ENCODE measurements at places on chromosomes 5 and 9. TPM values are rescaled to one million over a fixed set of nuclear protein-coding genes. Genes with fewer than 3 reads are reported as not detected.
A peak's percentile ranks its signal among the peaks of the same experiment; 100 is the strongest.

SCGB3A2 gene
- total RNA-seq = not detected

DNA sequence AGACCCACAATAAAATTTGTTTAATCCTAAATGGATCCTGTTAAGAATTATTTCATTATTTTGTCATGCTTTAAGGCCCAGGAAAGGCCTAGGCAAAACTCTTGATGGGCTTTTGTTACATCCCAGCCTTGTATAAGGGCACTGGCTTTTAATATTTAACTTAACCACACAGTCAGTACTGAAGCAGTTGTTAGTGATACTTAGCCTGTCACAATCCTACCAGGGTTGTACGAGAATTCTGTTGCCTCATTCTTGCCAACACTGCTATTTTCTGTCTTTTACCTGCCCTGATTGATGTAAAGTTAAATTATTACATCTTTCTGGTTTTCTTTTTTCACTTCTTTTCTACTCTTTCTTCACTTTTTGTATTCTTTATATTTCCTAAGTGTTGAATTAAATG lies 10.9 kb downstream of the ZNF169 start:
- H3K27me3 ChIP-seq = no peaks in the 10 kb centered on the region
- H3K4me1 ChIP-seq = peaks cover 47% of the 10 kb centered on the region
- H3K4me3 ChIP-seq = peak overlapping the region; percentile 60

DNA sequence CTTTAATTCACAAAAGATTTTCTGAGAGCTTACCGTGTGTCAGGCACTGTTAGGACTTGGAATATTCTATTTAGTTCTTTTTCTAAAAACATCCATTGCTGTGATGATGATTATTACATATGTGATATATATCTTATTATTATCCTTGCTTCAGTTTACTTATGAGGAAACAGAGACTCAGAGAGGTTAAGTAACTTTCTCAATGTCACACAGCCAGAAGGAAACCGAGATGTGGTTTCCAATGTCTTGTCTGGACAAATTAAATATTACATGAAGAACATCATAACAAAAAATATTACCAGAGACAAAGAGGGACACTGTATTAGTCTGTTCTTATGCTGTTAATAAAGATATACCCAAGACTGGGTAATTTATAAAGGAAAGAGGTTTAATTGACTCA lies 125.5 kb upstream of the DAP start:
- DNase-seq = no peak
- no peaks in the 10 kb centered on the region for H3K4me1 ChIP-seq
- H3K27me3 ChIP-seq = no peaks in the 10 kb centered on the region
- H3K4me3 ChIP-seq = no peak overlapping the region

DNA sequence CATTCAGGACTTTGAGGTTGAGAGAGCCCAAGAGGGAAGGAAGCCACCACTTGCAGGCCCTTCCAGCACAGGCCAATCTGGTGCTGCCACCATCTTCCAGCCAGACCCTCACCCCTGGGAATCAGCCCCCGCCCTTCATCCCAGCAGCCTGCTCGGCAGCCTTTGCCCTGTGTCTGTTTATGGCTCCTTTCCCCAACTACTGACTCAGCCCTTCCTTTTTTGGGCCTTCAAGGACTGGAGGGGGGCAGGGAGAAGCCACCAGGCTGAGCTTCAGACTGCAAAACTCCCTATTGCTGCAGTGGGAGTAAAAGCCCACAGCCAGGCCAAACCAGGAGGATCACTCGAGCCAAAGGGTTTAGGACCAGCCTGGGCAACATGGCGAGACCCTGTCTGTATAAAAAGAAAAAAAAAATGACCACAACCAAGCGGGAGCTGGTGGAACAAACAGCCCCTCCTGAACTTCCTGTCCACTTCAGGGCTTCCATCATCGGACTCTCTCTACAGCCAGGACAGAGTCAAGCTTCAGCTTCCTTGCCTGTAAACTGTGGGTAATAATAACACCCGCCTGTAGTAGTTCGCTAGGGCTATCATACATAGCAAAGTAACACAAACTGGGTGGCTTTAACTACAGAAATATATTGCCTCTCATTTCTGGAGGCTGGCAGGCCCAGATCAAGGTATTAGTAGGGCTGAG lies 85.9 kb upstream of the IL17B start:
- H3K27ac ChIP-seq = peak overlapping the region; percentile 7
- H3K4me3 ChIP-seq = no peak overlapping the region
- H3K36me3 ChIP-seq = no peaks in the 10 kb centered on the region
- H3K27me3 ChIP-seq = no peaks in the 10 kb centered on the region
- no peak for DNase-seq

DNA sequence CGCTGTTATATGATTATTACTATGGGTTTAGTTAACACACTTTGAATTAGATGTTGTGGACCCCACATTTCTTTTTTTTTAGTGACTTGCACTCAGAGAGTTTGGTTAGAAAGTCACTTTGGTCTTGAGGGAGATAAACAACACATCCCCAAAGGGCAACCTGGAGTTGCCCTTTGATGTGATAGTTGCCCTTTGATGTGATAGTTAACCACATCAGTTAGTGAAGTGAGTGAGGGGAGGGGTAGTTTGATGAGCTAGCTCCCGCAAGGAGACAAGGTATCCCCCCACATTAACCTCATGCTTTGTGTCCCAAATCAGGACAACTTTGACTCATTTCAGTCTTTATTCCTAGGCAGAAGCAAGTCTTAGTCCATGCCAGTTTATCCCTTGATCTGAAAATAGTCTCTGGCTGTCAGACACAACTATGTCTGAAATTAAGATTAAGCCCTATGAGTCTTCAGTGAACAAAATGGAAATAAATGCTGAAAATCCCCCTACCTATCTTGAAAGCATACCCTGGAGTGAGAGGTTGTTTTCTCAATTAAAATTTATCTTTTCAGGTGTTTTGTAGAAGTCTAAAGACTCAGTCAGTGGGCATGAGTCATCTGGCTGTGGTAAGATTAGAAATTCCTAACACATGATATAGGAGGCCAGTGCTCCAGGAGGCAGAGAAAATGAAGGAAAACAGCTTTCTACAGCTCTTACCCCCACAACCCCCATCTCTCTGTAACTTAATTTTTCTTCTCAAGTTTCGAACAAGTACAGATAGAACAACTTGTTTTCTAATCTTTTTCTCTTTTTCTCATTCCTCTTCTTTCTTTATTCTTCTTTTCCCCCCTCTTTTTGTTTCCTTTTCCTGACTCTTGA lies 208.9 kb upstream of the DMRTA1 start:
- no peaks in the 10 kb centered on the region for H3K27me3 ChIP-seq
- H3K36me3 ChIP-seq = no peaks in the 10 kb centered on the region
- no peak overlapping the region for H3K4me3 ChIP-seq
- H3K4me1 ChIP-seq = 0 out of 2 replicates have a peak, but pooled peaks cover 8% of the 10 kb centered on the region
- peak; percentile 24 for DNase-seq

DNA sequence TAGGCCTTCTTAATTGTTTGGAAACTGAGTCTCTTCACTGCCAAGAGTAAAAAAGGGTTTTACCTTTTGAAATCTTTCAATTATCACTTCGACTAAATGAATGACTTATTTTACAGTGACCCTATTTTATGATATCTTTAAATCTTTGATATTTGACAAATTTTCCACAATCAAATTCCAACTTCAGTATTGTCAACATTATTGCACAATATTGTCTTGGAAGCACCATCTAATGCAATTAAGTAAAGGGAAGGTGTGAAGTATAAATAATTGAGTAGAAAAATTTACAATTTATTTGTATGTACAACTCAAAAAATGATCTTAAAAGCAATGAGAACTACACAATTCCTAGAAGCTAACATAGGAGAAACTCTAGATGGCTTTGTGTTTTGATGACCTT lies 49.2 kb downstream of the GABRA6 start:
- H3K27ac ChIP-seq = no peak overlapping the region
- H3K27me3 ChIP-seq = no peaks in the 10 kb centered on the region
- DNase-seq = no peak
- H3K36me3 ChIP-seq = no peaks in the 10 kb centered on the region
- no peak overlapping the region for H3K4me3 ChIP-seq

DNA sequence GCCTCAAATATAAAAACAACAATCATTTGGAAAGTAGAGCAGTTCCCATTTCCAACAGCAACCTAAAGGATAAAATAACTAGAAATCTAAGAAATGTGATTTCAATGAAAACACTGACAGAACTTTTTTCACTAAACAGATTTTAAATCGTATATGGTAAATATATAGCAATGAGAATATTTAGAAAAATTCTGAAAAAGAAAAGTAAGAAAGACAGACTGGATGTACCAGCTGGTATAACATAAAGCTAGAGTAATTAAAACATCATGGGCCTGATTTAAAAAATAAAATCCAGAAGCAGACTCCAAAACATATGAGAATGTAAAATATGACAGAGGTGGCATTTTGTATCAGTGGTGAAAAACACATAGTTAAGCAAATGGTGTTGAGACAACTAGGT lies 308.9 kb downstream of the MLLT3 start:
- DNase-seq = no peak
- H3K4me1 ChIP-seq = no peaks in the 10 kb centered on the region
- no peak overlapping the region for H3K27ac ChIP-seq
- H3K36me3 ChIP-seq = no peaks in the 10 kb centered on the region
- peaks cover 2% of the 10 kb centered on the region for H3K27me3 ChIP-seq
- no peak overlapping the region for H3K4me3 ChIP-seq

DNA sequence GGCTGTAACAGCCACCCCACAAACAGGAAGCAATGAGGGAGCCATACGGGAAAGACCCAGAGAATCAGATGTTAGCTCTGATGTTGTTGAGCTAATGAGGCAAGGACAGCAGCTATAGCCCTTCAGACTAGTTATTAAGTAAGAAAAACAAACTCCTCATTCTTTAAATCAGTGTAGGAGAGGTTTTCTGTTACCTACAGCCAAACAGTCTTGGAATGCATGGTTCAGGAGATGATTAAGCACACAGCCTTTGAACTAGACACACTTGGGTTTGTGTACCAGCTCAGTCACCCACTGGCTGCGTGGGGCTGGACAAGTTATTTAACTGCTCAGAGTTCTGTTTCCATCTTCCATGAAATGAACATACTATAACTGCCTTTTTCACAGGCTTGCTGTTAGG lies 68.1 kb downstream of the SPOCK1 start:
- no peak for DNase-seq
- H3K4me1 ChIP-seq = no peaks in the 10 kb centered on the region
- no peaks in the 10 kb centered on the region for H3K36me3 ChIP-seq
- H3K27ac ChIP-seq = no peak overlapping the region
- H3K27me3 ChIP-seq = no peaks in the 10 kb centered on the region

- H3K27ac ChIP-seq = no peak overlapping the region
- no peaks in the 10 kb centered on the region for H3K36me3 ChIP-seq
- peak; percentile 72 for DNase-seq
- H3K4me3 ChIP-seq = no peak overlapping the region
Observed at GRCh38 chr9:38074441-38074961, 5.5 kb upstream of the SHB start.

DNA sequence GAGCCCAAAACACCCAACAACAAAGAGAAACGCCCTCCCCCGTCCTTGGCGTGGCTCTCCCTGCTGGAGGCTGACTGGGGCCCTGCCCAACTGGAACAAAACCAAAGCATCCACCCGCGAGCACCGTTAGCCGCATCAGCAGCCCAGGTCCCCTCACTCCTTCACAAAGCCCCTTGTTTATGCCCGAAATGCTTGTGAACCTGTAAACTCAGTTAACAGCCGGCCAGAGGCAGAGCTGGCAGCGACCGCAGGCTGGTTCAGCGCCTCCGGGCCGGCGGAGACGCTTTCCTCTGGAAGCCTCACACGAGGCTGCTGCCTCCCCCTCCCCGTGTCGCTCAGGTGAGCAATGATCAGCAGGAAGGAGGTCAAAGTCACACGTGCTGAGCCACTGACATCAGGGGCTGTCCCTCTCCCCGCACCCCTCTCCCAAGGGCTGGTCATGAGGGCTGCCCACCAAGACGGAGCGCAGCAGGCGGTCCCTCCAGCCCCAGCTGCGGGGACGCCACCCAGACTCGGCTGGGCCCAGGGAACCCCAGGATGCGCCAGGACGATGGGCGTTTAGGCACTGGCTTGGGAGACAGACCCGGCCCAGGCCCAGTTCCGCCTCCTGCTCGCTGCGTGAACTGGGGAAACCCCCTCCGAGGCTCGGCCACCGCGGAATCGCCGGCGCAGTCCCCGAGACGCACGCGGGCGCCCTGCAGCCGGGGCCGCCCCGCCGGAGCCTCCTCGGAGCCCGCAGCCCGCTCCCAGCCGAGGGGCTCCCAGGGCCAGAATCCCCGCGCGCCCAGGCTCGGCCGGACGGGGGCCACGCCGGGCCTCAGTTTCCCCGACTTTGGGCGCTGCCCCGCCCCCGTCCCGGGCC lies 563 bp downstream of the SNAPC4 start:
- peaks cover 35% of the 10 kb centered on the region for H3K36me3 ChIP-seq
- H3K27ac ChIP-seq = peak overlapping the region; percentile 53
- H3K27me3 ChIP-seq = no peaks in the 10 kb centered on the region

DNA sequence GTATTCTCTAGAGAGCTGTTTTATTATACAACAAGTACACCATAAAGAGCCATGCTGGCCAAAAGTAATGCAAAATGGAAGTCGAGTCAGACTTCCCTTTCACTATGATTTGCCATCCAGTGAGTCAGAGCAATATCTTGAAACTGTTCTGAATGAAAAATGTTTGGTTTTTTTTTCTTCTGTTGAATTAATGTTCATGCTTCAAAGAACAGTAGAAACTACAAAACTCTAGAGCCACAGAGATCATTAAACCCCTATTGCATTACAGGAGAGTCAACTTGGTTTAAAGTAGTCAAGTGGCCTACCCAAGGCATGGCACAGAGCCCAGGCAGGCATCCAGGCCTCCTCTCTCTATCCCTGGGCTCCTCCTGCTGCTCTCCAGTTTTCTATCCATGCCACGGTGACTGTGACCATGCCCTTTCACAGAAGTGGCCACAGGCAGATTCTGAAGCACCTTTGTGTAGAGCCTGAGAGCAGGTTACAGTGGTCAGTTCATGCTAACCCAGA lies 358.9 kb downstream of the DEPDC1B start:
- no peak overlapping the region for H3K4me3 ChIP-seq
- H3K4me1 ChIP-seq = no peaks in the 10 kb centered on the region
- no peak overlapping the region for H3K27ac ChIP-seq
- H3K36me3 ChIP-seq = no peaks in the 10 kb centered on the region
- H3K27me3 ChIP-seq = no peaks in the 10 kb centered on the region

GPR150 gene
- not detected for total RNA-seq

All from HepG2 (cell line).